Calu3 (cell line): ENCODE measurements at places on chromosomes 7 and 10.

GRCh38 chr7:90596671-90597562 lies 796 bp downstream of the CDK14 start:
- peak; percentile 13 for DNase-seq

DNA sequence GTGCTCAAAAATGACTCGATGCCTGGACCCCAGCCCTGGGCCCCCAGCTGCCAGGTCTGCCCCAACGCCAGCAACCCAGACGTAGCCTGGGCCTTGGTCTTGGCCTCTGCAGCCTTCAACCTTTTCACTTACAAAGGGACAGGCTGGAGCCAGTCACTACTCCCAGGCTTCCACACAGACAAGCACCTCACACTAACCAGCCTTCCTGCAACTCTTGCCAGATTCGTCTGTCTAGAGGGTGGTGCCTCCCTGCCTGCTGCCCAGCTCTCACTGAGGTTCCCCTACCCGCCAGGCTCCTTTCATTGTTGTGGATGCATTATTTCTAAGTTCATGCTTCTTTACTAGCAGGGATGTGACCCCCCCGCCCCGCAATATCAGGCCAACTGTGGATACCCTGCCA lies 56.3 kb downstream of the NUDCD3 start:
- no peak for DNase-seq

DNA sequence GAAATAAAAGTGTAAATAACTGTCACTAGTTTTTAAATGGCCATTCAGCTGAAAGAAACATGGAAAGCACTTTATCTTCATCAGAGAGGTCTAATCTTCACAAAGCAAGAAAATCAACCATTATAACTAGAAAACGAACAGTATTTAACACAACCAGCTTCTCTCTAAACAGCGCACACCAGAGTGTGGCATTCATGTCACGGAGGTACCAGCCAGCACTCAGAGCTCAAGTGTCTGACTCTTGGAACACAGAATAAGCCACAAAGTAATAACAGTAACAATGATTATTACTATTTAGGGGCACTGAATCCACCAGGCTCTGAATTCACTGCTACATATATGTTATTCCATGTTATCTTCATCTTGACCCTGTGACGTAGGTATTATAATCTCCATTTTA lies 60.1 kb downstream of the IFIT5 start:
- no peak for DNase-seq

DNA sequence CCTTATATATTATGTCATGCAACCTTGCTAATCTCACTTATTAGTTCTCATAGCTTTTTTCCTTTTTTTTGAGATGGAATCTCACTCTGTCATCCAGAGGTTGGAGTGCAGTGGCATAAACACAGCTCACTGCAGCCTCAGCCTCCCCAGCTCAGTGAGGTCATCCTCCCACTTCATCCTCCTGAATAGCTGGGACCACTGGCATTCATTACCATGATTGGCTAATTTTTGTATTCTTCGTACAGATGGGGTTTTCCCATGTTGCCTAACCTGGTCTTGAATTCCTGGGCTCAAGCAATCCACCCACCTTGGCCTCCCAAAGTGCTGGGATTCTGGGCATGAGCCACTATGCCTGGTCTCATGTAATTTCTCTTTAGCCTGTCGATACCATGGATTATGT lies 89.1 kb upstream of the TRIM24 start:
- no peak for DNase-seq

- DNase-seq: no peak
Observed at GRCh38 chr7:9752033-9752432, 1221.6 kb upstream of the PHF14 start.
